ENCODE measurements at places on chromosomes 2 and 18. TPM values are rescaled to one million over a fixed set of nuclear protein-coding genes. Genes with fewer than 3 reads are reported as not detected.

Gene LRP1B
- 0.03 TPM for total RNA-seq

Gene DNAH6
- total RNA-seq = 0.13 TPM

Gene CD8B
- not detected for total RNA-seq

Gene STARD7
- total RNA-seq = 116 TPM

Gene HSPE1
- total RNA-seq = 47.0 TPM

Gene ICOS
- total RNA-seq = not detected

Gene SPC25
- total RNA-seq = 1.1 TPM

Gene TMEM247
- not detected for total RNA-seq

Gene TMEM182
- 3.7 TPM for total RNA-seq

Gene ERLEC1
- 130 TPM for total RNA-seq

Gene SLC38A11
- 0.13 TPM for total RNA-seq

Gene NYAP2
- total RNA-seq = not detected

Gene SLC16A14
- total RNA-seq = 1.8 TPM

Gene TMEFF2
- total RNA-seq = 3.3 TPM

Gene ALKAL2
- total RNA-seq = not detected

Gene SPDYA
- 0.91 TPM for total RNA-seq

Gene PROKR1
- not detected for total RNA-seq

Gene HOXD1
- not detected for total RNA-seq

Gene CAPN14
- total RNA-seq = 0.26 TPM

Gene PRSS56
- not detected for total RNA-seq

Gene MAL
- not detected for total RNA-seq

Gene CCL20
- not detected for total RNA-seq

Gene SERPINB4
- total RNA-seq = not detected

Gene RBM43
- total RNA-seq = 8.1 TPM

Gene ARHGAP28
- total RNA-seq = 0.03 TPM

Gene PEX13
- 31.5 TPM for total RNA-seq

Gene DES
- total RNA-seq = 3.0 TPM

Gene SNORC
- 1.6 TPM for total RNA-seq

Gene ZNF532
- total RNA-seq = 57.8 TPM
